Caki2 (cell line): ENCODE measurements at places on chromosomes 3 and 15.

DNA sequence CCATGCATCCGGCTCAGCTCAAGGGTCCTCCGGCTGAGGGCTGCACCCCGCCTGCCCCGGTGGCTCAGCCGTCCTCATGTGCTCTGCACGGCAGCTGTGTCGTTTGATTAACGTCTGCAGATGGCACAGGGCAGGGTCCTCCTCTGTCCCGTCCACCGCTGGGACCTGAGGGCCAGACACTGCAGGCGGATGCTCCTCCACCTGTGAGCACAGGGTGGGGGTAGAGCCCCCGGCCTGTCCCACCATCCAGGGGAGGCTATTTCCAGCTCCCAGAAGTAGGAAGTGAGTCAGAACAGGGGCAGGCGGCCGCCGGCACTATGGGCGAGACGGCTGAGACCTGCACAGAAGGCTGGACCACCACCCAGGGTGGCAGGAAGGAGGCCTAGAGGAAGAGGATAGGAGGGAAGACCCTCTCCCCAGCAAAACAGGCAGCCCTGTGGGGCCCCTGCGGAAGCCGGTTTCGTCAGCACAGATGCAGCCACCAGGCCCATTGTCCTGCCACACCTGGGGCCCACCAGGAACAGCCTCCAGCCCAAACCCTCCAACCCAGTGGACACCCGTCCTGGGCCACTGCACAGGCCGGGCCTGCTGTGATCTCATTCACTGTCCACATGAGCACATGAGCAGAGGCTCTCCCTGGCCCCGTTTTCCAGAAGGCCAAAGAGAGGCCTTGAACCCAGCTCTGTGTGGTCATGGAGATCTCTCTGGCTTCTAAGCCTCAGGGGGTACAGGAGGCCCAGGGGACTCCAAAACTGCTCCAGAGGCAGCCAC lies 12.6 kb upstream of the PLXND1 start:
- no peak for DNase-seq

DNA sequence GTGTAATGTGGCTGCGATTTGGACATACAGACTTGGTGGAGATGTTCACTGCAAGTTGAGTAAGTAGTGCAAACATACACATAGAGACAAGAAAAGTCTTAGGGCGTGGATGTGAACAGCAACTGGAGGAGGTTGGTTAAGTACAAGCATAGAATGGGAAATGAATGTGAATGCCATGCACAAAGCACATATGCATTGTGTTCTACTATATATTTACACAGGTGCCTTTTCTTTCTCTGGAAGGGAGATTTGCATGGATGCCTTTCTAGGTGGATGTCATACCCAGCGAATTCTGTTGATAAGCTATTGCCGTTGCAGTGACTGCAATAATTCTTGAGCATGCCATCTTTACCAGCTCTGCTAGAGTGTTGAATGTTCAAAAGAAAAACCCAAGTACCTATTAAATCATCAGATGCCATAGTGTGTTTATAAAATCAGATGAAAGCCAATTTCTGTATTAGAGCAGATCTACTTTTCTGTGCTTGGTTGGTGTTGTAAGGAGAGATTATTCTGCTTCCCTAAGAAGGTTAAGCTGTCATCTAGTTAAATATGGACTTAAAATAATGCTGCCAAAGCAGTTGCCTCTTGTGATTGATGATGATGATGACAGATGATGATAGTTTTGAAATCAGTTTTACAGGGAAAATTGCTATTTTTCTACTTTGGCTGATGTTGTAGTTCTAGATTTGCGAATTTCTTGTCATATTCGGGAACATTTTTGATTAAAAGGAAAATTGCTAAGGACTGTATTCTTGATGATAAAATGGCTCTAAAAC lies 148.4 kb downstream of the CNTN4 start:
- DNase-seq = no peak

DNA sequence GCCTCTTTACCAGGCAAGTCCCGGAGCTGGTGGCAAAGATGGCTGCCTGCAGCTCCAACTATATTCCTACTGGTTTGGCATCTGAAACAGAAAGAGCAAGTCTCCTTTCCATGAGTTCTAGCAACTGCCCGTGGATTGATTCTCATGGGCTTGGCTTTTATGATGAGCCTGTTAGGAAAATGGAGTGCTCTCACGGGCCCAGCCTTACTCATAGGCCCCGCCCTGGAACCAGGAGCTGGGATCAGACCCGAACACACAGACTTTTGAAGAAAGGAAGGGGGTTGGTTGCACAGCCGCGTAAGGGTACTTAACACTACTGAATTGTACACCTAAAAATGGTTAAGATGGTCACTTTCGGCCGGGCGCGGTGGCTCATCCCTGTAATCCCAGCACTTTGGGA lies 2.9 kb downstream of the NRROS start:
- no peak for DNase-seq

- DNase-seq = no peak
Measured at GRCh38 chr15:84824260-84825007, 7.3 kb downstream of the ALPK3 start.

- no peak for DNase-seq
Measured at GRCh38 chr15:31486906-31487695, 160.5 kb downstream of the KLF13 start.

- no peak for DNase-seq
Measured at GRCh38 chr15:61047783-61048182, 181.3 kb downstream of the RORA start.

GRCh38 chr15:99172171-99172570 lies 67.3 kb downstream of the SYNM start:
- no peak for DNase-seq

- DNase-seq = no peak
Measured at GRCh38 chr3:63089007-63089750, 188.9 kb upstream of the SYNPR start.

- DNase-seq = no peak
Measured at GRCh38 chr3:29138171-29138570, 142.7 kb upstream of the RBMS3 start.

DNA sequence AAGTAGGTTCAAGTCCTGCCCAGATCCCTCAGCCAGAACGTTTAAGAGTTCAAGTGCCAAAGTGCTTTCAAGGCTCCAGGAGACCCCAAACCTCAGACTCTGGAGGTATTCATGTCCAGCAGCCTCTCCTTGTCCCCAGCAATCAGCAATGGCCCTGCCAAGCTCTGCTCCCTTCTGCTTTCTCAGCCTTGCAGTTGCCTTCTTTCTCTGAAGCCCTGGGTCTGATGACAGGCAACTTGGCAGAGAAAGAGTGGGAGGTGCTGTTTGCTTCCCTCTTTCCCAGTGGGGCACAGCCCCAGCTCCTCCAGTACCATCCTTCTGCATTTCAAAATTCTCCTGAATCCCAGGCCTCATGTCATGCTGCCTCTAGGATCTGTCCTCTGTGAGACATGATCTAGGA lies 40.2 kb downstream of the ATP2B2 start:
- DNase-seq = no peak

DNA sequence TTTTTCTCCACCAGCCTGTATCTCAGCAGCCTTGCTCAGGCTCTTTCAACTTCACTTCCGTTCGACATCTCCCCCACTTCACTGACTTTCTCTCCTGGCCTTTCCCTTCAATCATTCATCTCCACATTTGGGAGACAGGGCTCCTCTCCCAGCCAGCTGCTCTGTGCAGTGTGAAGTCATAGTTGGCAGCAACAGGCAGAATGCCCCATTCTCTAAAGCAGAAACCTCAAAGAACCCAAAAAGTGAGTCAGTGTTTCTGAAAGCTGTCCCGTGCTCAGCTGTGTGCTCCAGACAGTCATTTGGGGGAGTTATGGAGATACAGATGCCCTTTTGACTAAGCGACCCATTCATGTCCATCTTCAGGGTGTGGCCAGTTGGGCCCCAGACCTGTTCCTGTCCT lies 54.3 kb downstream of the NTRK3 start:
- DNase-seq = no peak

DNA sequence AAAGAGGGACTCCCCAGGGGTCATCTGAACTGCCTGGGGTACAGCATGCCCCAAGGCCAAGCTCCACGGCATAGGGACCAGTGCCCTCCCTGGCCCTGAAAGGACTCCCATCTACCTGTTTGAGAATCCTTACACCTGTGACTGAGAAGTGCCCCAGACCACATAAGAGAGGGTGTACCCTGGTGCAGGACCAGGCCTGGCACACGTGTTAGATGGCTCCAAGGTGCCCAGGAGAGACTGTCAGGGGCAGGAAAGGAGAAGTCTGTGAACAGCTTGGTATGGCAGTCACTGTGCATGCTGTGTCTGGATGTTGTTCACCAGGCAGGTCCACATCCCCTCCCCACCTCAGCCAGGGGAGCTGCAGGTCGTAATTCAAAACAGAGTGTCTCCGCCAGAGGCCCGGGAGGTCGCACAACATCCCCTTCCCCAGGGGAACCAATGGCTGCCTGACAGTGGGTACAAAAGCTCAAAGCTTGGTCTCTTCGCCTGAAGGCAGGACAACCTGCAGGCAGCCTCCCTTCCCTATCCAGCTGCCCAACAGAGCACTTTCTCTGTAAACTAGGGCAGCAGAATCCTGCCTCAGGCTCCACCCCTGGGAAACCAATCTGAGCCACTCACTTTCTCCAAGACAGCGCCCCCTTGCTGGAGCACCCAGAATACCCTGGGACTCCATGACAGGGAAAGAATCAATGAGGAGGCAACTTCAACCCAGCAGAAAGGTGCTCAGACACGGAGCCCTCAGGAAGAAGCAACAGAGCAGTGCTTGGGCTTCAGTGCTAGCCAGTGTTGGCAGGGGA lies 3.9 kb downstream of the NUP210 start:
- no peak for DNase-seq

GRCh38 chr3:117526470-117527079 lies 817.0 kb downstream of the TUSC7 start:
- DNase-seq = no peak

DNA sequence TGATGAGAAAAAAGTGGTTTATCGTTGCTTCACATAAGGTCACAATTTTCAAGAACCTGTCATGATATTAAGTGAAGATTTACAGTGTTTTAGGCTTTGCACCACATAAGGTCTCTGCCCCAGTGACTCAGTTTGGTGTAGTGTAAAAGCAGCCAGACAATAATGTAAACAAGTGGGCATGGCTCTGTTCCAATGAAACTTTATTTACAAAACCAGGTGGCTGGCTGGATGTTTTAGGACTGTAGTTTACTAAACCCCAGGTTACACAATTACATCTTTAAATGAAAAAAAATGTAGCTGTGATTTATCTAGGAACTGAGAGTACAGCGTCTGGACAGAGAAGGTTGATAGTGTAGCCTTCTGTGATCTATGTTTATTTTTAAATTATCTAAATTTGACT lies 9.7 kb upstream of the FBXL22 start:
- no peak for DNase-seq

- no peak for DNase-seq
Measured at GRCh38 chr3:132521901-132522300, 75.2 kb upstream of the ACKR4 start.

DNA sequence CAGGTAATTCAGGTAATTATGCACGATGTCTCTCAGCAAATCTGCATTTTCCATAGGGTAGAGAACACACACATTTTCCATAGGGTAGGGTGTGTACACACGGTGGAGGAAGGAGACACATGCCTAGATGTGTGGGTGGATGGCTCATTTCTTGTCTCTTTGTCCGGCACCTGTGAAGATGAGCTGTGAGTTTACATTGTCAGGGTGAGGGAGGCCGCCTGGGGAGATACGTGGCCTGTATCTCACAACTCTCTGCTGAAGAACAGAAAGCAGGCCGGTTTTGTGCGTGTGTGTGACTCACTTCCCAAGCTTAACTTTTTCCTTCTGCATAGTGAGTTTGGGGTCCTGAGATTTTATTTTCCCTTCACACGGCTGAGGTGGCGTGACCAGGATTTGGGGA lies 60.3 kb downstream of the SLC6A6 start:
- DNase-seq = no peak

GRCh38 chr3:131714585-131715220 lies 211.9 kb upstream of the MRPL3 start:
- no peak for DNase-seq

DNA sequence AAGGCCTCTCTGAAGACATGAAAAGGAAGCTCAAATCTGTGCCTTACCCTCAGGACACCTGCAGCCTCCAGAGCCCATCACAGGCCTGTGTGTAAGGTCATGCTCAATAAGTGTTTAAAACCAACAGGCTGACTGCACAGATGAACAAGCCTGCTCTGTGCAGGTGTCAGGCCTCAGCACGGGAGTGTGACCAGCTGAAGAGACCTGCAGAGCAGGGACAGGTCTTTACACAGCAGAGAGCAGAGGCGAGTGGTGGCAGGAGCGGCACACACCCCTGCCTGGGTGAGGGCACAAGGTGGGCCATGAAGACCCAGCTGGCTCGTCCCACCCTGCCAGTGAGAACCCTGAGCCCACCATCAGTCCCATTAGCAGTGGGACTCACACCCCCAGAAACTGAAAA lies 56.9 kb downstream of the ROPN1B start:
- DNase-seq = no peak

GRCh38 chr3:192794216-192794615 lies 66.9 kb upstream of the FGF12 start:
- no peak for DNase-seq

- DNase-seq = no peak
Measured at GRCh38 chr15:67358812-67359211, 104.2 kb downstream of the IQCH start.

DNA sequence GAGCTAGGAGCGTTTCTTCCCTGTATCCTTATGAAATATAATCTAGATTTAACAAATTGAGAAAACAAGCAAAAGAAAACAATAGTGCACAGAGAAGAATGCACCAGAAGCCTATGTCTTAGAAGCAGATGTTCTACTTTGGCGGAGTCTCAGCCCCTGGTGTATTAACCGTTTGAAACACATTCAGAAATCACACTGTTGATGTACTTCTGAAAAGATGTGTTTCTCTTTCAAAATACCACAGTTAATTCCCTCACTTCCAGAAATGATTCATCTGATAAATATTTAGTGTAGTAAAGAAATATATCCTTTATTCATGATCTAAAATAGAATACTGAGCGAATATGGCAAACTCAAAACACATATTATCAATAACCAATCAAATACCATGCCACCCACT lies 77.7 kb downstream of the CBLB start:
- no peak for DNase-seq

DNA sequence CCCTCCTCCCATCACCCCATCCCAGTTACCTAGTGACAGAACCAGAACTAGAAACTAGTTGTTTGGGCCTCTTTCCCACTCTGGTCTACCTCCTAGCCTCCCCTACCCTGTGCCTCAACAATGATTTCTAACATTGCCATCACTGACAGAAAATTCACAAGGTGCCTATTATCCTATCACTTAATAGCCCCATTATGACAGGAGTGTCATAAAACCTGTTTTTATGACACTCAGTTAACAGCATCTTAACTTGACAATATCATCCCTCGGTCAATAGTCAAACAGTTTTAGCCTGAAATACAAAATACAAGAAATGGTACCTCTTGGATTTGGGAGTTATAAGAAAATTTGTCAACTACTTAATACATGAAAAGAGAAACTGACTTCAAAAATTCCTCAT lies 46.5 kb downstream of the ULK4 start:
- no peak for DNase-seq

GRCh38 chr3:181690769-181691168 lies 21.0 kb upstream of the SOX2 start:
- DNase-seq = no peak

DNA sequence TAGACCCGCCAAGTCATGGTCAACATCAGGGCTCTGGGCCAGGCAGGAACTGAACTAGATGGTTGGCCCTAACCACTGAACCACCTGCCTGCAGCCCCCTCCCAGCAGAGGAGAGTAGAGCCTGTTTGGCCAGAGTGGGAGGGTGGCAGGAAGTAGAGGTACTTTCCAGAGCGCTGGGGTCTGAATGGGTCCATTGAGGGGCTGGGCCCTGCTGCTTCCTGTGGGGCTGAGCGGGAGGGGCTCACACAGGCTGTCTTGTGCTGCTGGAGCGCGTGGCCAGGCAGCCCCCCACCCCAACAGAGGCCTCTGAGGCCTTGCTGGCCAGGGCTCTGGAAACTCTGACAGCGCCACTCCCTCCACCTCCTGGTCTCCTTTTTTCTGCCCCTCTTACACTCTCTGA lies 17.4 kb downstream of the CSPG4 start:
- DNase-seq = no peak
